ENCODE measurements at places on chromosomes 7 and 10. TPM values are rescaled to one million over a fixed set of nuclear protein-coding genes. Genes with fewer than 3 reads are reported as not detected.

Gene SDK1
- 0.32 TPM for total RNA-seq

Gene NPSR1
- not detected for total RNA-seq

Gene PDE1C
- 220 TPM for total RNA-seq

Gene WNT2
- 0.70 TPM for total RNA-seq

Gene HOXA4
- 1.1 TPM for total RNA-seq

Gene SPAM1
- 0.24 TPM for total RNA-seq

Gene AIFM2
- 19.4 TPM for total RNA-seq

Gene LRRC4
- total RNA-seq = 3.7 TPM

Gene MYO1G
- 2.4 TPM for total RNA-seq

Gene RADIL
- 2.5 TPM for total RNA-seq

Gene TSPAN13
- 13.5 TPM for total RNA-seq

Gene MSS51
- total RNA-seq = 9.6 TPM

Gene EVX1
- total RNA-seq = not detected

Gene NFKB2
- 20.5 TPM for total RNA-seq

Gene GNG11
- total RNA-seq = 14.3 TPM

Gene MBL2
- total RNA-seq = not detected

Gene OR9A4
- total RNA-seq = not detected

Gene TAS2R5
- total RNA-seq = 0.40 TPM

Gene KCNMA1
- 2.0 TPM for total RNA-seq

Gene IL15RA
- total RNA-seq = 3.9 TPM

Gene EGR2
- total RNA-seq = 4.8 TPM

Gene OGDHL
- total RNA-seq = 11.5 TPM

Gene TRIM24
- 18.8 TPM for total RNA-seq

Gene ASB10
- total RNA-seq = 17.3 TPM

Gene TMEM236
- 0.54 TPM for total RNA-seq

Gene GOLGA7B
- 0.54 TPM for total RNA-seq

Gene ZKSCAN5
- total RNA-seq = 7.0 TPM

Gene AGAP9
- total RNA-seq = 4.1 TPM

Gene ZNF746
- 9.2 TPM for total RNA-seq

Gene CAMK2B
- 149 TPM for total RNA-seq

Gene TRPV6
- not detected for total RNA-seq

Gene ZNF398
- 7.4 TPM for total RNA-seq

Gene SH2D4B
- total RNA-seq = not detected

Gene SRRM3
- total RNA-seq = 7.6 TPM

Gene HSPA12A
- total RNA-seq = 8.1 TPM

Gene NME8
- not detected for total RNA-seq

Gene PKD1L1
- total RNA-seq = 2.5 TPM

Gene SYT15
- total RNA-seq = 6.7 TPM

Gene LRIT1
- not detected for total RNA-seq

Gene EIF4EBP2
- total RNA-seq = 69.8 TPM

Gene GPR15LG
- total RNA-seq = not detected

Gene PLEKHS1
- not detected for total RNA-seq

Gene AKR1B15
- not detected for total RNA-seq

Gene TMEM176B
- 44.9 TPM for total RNA-seq

Gene POLR2J2
- 6.5 TPM for total RNA-seq

Gene PON3
- total RNA-seq = 0.54 TPM

Gene CYP3A7
- total RNA-seq = not detected

Gene CFTR
- total RNA-seq = 0.19 TPM

Gene SLC13A1
- not detected for total RNA-seq

Gene GSTO1
- total RNA-seq = 209 TPM

Gene TMEM26
- 0.16 TPM for total RNA-seq

Gene CYP3A5
- total RNA-seq = 0.13 TPM

Gene ACBD7
- not detected for total RNA-seq

Gene GPR26
- not detected for total RNA-seq

Gene CD36
- total RNA-seq = 717 TPM

All from cardiac septum (tissue), 1 donor.